ENCODE measurements at places on chromosomes 4 and X. TPM values are rescaled to one million over a fixed set of nuclear protein-coding genes. Genes with fewer than 3 reads are reported as not detected.

The CITED1 gene
- polyA plus RNA-seq: not detected

The TCEAL5 gene
- polyA plus RNA-seq: not detected

The SYNPO2 gene
- polyA plus RNA-seq: 0.31 TPM

The RHOXF2B gene
- not detected for polyA plus RNA-seq

The SSX4B gene
- polyA plus RNA-seq: not detected

The ART3 gene
- polyA plus RNA-seq: not detected

The SYTL5 gene
- polyA plus RNA-seq: not detected

All from naive thymus-derived CD8-positive, alpha-beta T cell (primary cell).